ENCODE measurements at places on chromosomes 13 and 19.

- DNase-seq, result no peak
Measured at GRCh38 chr19:34734537-34735103, 577 bp downstream of the ZNF181 start.

DNA sequence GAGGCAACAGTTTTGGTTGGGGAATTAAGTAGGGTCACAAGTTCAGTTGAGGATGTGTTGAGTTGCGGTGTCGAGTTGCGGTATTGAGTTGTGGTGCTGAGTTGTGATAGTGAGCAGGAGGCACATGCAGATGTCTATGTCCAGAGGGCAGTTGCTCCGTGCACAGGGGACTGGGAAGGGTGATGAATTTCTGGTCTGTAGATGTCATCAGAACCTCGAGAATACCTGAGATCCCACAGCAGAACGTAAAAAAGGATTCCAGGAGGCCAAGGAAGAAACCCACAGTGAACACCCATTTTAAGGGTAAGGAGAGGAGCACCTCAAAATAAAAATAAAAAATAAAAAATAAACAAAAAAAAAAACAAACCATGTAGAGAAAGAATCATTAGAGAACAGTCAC is 354.4 kb upstream of the ARGLU1 start:
- DNase-seq, result no peak

GRCh38 chr13:113636266-113636963 is 21.6 kb downstream of the ATP4B start:
- DNase-seq, result no peak

DNA sequence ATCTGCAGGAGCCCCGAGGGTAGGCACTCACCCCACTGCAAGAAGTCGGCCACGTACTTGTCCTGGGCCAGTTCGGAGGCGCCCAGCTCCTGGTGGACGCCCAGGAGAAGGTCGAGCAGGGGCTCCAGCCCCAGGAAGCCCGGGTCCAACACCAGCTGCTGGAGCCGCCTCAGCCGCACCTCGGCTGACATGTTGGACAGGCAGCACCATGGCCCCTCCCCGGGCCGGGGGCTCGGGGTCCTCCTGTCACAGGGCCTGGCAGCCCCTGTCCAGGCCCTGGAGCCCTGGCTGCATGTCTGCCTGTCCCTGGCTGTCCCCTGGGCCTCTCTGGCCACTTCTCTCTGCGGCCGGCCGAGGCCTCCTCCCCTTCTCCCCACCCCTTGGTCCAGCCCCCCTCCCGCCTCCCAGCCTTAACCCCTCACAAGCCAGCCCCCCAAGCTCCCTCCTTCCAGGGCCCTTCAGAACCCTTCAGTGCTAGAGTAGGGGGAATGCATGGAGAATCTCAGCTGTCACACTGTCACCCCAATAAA is at the start of gene DMPK:
DMPK (minus strand) TSS at position 329 of the 530 bp plus-strand sequence; CDS start at position 191, 138 bp downstream.
- DNase-seq, result no peak

DNA sequence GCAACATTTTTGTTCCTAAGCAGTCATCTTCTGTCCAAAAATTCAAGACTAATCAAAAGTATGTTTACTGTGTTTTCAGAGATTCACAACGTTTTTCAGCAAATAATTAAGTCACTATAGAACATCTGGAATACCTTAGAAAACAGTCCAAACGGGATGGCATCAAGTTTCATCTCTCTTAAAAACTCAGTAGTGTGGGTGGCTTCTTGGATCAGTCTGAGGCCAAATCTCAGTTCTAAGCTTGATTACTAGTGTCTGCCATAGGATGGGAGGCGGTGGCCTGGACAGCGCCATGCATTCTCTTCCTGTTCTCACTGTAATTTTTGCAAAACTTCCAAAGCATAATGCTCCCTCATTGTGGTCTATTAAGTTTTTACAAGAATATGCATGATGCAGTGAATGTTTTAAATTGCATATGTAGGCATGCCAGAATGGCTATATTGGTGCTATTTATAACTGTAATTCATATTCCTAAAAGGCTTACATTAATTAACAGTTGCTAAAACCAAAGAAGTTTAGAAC is 37.1 kb downstream of the ANKRD10 start:
- DNase-seq, result no peak

DNA sequence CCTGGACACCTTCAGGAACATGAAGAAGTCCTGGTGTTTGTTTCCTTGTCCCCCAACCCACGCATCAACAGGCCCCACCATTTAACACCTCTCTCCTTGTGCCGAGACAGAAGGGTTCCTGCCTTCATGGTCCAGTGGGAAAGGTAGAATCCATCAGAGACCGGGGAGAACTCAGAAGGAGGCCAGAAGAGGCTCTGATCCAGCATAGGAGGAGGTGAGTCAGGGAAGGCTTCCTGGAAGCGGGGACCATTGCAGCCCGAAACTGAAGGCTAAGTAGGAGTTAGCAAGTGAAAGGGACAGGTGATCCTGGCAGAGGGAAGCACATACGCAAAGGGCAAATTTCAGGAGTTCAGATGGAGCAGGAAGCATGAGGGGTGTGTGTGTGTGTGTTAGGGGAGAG is 484 bp downstream of the ICAM3 start:
- no peak for DNase-seq

DNA sequence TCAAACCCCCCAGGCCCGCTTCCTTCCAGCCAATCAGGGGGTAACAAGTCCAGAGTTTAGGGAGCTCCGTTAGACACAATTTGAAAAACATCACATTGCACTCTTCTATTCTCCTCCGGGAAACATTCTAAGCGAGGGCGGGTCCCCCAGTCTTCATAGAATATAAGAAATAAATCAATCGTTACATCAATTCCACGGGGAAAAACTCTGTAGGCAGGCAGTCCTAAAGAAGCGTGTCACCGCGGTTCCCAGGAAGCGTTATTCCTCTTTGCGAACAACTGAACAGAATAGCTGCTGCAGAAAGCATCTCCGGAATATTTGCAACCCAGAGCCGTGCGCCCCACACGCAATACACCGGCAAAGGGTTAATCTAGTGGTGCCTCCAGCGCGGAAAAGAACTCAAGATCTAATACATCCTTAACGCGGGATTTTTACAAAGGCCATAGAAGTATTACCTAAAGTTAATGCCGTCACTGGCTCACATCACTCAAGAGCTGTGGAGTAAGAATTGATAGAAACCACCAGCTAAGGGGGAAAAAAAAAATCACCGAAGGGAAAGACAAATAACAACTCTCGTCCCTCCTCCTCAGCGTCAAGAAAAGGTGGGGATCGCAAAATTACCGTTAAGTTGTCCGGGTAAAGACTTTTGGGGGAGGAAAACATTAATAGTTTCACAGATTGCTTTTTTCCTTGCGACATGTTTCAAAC is 65.1 kb downstream of the KCNRG start:
- DNase-seq, result peak; percentile 17

DNA sequence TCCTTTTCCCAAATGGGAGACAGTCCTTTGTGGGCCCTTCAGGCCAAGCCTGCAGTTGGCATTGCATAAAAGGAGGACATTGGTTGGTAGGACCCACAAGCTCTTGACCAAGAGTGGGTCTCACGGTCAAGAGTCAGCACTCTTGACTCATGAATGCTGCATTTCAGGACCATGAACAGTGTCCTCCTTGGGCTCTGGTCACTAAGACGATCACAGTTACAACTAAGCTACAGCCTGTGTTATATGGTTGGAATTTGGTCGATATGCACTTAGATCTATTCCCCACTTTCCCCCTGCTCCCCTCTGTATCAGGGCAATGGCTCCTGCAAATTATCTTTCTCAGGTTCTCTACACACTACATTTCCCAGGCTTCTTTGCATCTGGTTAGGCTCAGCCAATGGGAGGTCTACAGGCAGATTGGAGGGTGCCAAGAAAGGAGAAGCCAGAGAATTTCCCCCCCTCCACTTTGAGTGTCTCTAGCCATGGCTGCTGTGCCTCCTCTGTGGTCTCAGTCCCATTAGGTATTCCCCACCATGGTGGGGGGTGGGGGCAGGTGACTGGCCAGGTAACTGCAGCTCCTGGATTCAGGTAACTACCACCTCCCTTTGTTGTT is 3.1 kb upstream of the OLFM2 start:
- DNase-seq, result no peak

GRCh38 chr19:7337380-7338194 is 11.2 kb upstream of the ARHGEF18 start:
- DNase-seq, result no peak

DNA sequence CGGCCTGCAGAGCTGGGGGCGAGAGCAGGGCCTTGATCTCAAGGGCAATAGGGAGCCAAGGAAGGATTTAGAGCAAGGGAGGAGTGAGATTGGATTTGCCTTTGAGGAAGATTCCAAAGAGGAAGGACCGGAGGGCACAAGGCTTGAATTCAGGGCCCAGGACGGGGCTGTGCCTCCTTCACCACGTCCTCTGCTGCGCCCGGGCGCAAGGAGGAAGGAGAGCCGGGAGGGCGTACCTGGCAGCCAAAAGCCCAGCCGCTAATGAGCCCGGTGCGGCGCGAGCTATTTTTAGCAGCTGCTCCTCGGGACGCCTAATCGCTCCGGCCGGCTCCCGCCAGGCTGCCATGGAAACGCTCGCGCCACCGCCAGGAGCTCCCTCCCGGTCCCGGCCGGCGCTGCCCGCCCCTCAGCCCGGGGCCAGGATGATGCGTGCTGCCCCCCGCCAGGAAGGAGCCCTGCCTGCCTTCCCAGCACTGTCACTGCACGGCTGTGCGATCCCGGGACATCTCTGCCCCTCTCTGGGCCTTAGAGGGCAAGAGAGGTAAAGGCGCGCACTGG is 31.3 kb downstream of the TINCR start:
- DNase-seq, result no peak

- no peak for DNase-seq
Measured at GRCh38 chr13:28532388-28533124, 37.6 kb upstream of the FLT1 start.

GRCh38 chr19:6533000-6533328 is 2.1 kb downstream of the TNFSF9 start:
- no peak for DNase-seq

DNA sequence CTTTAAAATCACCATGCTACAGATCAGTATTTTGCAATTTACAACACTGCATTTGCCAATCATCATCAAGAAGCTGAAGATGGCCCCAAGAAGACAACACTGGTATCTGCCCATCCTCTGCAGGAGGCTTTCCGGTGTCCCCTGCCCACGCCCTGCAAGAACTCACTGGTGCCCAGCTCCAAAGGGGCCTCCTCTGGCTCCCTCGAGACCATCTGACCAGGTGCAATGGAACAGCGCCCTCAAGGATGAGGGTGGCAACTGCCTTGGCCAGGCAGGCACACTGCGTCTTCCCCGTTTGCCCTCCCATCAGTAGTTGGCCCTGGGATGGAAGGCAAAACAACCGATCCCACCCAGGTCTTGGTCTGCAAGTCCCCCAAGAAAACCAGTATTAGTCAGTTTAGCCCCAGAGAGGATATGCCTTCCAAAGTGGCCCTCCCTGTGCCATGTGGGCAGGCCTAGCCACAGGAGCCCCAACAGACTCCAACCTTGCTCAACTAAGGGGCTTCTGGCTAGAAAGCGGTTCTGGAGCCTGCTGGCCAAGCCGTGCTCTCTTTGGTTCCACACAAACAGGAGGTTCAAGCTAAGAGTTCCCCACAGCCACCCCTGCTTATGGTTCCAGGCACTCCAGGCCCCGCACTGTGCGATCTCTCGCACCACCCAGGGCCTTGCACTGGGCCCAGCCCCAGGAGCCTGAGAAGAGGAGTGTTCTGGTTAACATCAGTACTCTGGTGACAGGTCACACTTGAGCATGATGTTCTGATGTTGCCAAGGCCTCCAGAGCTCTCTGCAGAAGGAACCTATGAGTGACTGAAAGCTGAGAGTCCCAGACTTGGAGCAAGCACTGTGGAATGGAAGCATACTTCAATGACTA is 4.7 kb downstream of the PCID2 start:
- DNase-seq, result no peak

DNA sequence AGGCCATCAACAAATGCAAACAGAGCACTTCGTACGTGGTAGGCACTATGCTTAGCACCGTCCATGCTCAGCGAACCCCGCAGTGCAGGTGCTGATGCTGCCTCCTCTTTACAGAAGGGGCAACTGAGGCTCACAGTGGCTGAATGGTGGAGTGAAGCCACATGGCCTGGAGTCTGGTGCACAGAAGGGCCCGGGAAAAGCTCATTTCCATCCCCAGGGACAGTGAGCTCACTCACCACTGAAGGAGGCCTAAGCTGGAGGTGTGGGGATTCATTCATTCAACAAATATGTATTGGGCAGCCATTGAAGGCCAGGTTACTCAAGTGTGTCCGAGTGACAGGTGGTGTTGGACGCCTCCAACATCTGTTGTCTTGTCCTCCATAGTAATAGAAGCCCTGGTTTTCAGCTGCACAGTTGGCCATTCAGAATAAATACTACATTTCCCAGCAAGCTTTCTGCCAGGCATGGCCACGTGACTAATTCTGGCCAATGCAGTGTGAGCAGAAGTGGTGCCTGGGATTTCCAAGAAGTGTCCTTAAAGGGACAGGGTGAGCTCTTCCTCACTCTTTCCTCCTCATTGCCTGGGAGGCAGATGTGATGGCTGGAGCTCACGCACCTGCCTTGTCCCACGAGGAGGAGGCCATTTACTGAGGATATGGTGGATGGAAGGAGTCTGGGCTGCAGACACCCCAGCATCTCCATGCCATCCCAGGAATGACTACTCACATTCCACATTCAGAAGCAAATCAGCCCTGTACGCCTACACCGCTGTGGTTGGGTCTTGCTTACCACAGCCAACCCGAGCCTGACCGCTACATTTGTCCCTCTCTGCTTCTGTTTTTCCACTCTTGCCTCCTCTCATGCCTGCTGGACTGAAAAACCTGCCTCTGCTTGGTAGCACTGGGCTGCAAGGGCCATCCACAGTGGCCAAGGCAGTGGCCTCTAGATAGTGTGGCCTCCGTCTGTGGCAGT is 2.3 kb upstream of the ZNRF4 start:
- no peak for DNase-seq

GRCh38 chr13:33785384-33785783 is 32.6 kb upstream of the RFC3 start:
- DNase-seq, result no peak

DNA sequence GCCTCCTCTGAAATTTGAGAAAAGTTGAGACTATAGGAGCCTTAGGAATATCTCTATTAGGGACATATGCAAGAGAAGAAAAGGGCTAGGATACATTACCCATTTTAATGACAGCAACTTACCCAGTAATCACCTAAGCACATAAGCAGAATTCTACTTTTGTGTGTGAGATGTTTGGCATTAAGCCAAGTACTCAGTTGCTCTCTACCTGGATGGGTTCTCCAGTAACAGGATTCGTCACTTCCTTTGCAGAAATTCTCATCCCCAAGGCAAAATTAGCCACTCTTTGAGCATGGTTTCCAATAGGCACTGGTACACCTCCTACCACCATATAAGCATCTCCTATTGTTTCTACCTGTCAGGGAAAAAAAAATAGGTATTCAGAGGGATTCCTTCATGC is 95.1 kb downstream of the C13orf42 start:
- DNase-seq, result no peak

DNA sequence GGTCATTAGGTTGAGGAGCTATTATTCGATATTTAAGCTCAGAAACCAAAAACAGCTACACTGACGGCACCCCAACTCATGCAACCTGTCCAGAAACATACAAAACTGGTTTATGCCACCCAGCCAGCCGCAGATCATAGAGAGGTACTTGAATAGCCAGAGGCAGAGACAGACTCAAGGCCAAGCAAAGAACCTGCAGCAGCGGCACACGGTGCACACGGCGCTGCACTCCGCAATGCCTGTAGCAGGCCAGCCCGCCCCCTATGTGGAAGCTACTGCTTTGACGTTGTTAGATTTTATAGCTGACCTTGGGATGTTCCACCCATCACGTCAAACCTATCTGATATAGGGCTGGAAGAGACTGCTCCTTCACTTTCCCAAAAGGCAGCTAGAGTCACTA is 11.9 kb upstream of the DHRS12 start:
- no peak for DNase-seq

GRCh38 chr13:78187781-78188180 is 269.1 kb upstream of the EDNRB start:
- no peak for DNase-seq

Measured in stimulated activated CD4-positive, alpha-beta T cell treated with anti-CD3 and anti-CD28 coated beads, Interleukin-2, amount 100 ng/mL, for 48 hours (primary cell).